HCT116 (cell line): ENCODE measurements at places on chromosomes 11 and 22. TPM values are rescaled to one million over a fixed set of nuclear protein-coding genes. Genes with fewer than 3 reads are reported as not detected.

DNA sequence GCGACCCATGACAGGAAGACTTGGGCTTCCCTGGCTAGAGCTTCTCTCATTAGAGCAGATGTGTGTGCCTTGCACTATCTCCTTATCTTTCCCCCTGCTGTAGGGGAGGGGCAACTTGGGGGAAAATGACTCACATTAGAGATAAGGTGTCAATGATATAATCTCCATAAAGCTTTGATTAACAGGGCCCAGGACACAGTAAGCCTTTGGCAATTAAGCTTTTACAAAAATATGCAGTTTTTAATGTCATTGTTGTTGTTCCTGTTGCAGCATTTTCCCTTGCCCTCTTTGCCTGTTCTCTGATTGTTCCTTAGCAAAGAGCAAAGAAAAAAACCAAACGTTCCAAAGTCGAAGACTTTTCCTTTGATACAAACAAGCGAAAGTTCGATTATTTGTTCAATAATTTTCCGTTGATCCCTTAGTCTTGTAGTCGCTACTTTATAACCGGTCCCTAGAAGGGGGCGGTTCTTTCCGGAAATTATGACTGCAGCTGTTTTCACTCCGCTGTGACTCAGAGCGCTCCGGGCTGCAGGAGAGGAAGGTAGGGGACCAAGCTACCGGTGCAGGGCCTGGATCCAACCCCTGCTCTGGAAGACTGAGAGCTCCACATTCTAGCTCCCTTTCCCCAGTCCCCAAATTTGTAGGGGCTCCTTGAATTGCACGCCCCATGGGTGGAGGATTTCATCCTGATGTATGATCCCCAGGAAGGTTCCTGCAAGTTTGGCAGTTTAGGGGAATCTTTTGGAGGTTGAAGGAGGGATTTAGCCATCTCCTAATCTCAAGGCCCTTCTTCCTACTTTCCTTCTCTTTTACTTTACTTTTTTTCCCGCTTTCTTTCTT lies at the start of gene VWA5A:
TSS of gene VWA5A (plus strand) at position 509 of the 840 bp plus-strand sequence. CDS start 2,062 bp downstream, outside the sequence.
- H3K27ac ChIP-seq, result no peak within 1 kb of the TSS; the same call in 1 of the 2 replicates
- H3K36me3 ChIP-seq, result no peaks in the 10 kb centered on the region
- H3K4me3 ChIP-seq, result peak within 1 kb of the TSS; percentile 49
- H3K27me3 ChIP-seq, result peaks cover 16% of the 10 kb centered on the region; the same call in 1 of the 2 replicates

DNA sequence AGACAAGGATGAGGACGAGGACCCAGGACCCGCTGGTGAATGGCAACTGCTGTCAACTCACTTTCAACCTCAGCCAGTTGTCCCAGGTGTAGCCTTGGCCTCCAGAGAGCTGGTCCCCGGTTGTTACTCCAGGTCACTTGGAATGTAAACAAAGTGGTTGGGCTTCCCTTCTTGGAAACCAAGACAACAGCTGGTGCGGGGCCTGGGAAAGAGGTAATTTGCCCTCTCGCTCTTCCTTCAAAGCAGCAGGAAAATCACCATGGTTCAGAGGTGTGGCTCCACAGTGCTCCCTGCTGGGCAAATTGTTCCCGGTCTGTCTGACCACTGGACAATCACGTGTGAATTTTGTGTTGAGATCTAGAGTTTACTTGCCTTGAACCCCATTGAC lies 15.0 kb downstream of the SLC1A2 start:
- H3K36me3 ChIP-seq, result no peaks in the 10 kb centered on the region
- no peak for DNase-seq
- H3K4me1 ChIP-seq, result peaks cover 7% of the 10 kb centered on the region; the same call in 1 of the 2 replicates
- no peak overlapping the region for H3K4me3 ChIP-seq

DNA sequence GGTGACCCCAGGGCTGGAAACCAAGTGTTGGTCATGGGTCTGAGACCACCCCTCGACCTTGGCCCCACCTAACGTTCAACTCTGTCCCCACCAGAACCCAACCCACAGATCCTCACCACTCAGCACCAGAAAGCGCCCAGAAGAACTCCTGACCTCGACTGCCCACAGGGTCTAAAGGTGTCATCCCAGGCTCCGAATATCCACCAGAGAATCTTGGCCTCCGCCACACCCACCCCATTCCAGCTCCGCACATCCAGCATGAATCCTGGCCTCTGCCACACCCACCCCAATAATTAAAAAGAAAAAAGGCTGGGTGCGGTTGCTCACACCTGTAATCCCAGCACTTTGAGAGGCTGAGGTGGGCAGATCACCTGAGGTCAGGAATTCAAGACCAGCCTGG lies 1.3 kb downstream of the CERK start:
- no peak for DNase-seq
- peak overlapping the region; percentile 75 for H3K4me3 ChIP-seq
- H3K27me3 ChIP-seq, result no peaks in the 10 kb centered on the region
- H3K36me3 ChIP-seq, result no peaks in the 10 kb centered on the region
- peaks cover 25% of the 10 kb centered on the region for H3K4me1 ChIP-seq

- H3K4me3 ChIP-seq, result no peak overlapping the region
- no peaks in the 10 kb centered on the region for H3K27me3 ChIP-seq
- no peak overlapping the region for H3K27ac ChIP-seq
- no peak for DNase-seq
- H3K36me3 ChIP-seq, result no peaks in the 10 kb centered on the region
These were observed 3.7 kb upstream of the SIK2 start for GRCh38 chr11:111598559-111598958.

DNA sequence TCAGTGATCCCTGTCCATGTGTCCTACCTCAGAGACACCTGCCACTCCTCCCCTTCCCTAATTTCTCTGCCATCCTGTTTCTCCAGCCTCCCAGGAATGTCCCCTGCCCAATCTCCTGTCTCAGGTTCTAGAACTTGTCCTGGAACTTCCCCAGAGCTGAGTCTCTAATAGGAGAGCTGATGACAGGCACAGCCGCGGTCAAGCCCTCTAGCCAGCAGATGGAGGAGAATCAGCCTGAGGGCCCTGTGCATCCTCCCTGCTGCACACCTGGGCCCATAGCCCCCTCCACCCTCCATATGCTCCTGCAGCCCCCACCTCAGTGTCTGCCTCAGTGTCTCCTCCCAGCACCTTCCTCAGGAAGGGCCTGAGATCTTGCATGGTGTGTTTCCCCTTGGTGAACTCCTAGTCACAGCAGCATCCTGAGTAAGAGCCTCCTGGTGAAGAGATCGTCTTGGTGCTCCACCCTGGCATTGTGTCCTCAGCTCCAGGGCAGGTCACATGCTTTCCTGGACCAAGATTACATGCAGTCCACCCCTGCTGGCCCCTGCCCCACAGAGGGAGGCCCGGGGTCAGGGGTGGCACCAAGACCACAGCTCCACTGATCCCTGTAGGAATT lies 43.9 kb upstream of the VPREB1 start:
- no peak overlapping the region for H3K4me3 ChIP-seq
- no peak for DNase-seq
- no peaks in the 10 kb centered on the region for H3K36me3 ChIP-seq
- no peak overlapping the region for H3K27ac ChIP-seq

- no peak overlapping the region for H3K4me3 ChIP-seq
- H3K27ac ChIP-seq, result no peak overlapping the region
- no peaks in the 10 kb centered on the region for H3K36me3 ChIP-seq
- DNase-seq, result no peak
These were observed 466.9 kb downstream of the BRD1 start for GRCh38 chr22:49360746-49361145.

GRCh38 chr11:124209824-124210357 lies 26.7 kb downstream of the OR10D3 start:
- H3K36me3 ChIP-seq, result no peaks in the 10 kb centered on the region
- H3K4me1 ChIP-seq, result no peaks in the 10 kb centered on the region
- H3K27me3 ChIP-seq, result peaks cover 35% of the 10 kb centered on the region
- H3K27ac ChIP-seq, result no peak overlapping the region
- no peak for DNase-seq

DNA sequence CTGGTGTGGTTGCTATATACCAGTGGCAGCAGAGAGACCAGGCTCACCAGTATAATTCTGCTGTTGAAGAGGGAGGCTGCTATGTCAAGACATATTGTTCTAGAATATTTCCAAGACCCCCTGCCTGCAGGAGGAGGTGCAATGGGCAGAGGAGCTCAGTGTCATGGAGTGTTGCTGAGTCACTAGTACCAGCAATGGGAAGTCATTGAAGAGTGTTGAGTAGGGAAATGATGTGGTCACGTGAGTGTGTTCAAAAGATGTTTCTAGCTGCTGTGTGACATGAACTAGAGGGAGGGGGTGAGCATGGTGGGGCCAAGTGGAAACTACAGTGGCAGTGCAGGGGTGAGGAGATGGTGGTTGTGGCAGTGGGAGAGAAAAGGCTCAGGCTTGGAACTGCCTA lies 76.3 kb upstream of the BIRC3 start:
- H3K27ac ChIP-seq, result no peak overlapping the region
- H3K4me1 ChIP-seq, result peaks cover 17% of the 10 kb centered on the region; the same call in 1 of the 2 replicates
- no peak for DNase-seq
- H3K27me3 ChIP-seq, result no peaks in the 10 kb centered on the region
- no peak overlapping the region for H3K4me3 ChIP-seq

Gene RPS19BP1
- 80.4 TPM for total RNA-seq
